Stimulated activated CD8-positive, alpha-beta memory T cell treated with anti-CD3 and anti-CD28 coated beads, Interleukin-4, amount 100 ng/mL, for 1 hour (primary cell): ENCODE measurements at places on chromosomes 7 and 10.

DNA sequence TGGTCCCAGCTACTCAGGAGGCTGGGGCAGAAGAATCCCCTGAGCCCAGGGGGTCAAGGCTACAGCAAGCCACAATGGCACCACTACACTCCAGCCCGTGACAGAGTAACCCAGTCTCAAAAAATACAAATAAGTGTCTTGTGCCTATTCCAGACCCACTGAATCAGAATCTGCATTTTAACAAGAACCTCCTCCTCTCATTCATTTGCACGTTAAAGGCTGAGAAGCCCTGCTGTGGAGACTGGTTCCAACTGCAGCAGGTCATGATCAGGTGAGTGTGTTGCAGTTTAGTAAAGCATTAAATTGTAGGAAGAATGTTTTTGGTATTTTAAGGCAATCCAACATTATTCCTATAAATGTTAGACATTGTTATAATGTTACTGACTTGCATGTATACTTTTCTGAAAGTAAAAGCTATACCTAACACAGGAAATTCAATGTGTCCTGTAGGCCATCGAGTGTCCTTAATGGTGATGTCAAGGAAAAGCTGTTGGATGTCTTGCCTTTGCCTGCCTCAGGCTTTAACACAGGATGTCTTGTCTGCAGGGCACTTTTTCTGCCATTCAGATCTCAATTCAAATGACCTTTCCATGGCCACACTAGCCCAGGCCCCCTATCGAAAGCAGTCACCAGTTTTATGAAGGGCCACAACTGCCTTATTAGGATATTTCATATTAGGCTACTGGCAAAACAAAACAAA is 30.4 kb downstream of the MKRN1 start:
- no peak for DNase-seq

GRCh38 chr10:63120554-63120953 is 12.6 kb upstream of the NRBF2 start:
- DNase-seq, result no peak

- no peak for DNase-seq
Measured at GRCh38 chr7:54856856-54857255, 97.8 kb upstream of the SEC61G start.

DNA sequence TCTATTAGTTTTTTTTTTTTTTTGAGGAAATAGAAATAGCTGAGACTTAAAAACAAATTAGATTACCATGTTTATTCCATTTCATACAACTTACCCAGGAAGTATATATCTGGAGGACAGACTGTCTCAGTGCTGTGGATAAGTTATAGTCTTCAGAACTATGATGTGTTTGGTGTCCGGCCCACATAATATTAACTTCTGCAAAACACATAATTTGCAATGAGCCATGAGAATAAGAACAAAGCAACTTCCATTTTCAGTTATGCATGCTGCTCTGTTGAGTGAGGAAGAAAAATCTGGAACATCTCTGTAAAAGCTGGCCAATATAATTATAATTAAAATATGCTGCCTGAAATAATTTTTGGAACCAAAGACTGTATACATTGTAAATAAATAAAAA is 130.9 kb downstream of the AGMO start:
- no peak for DNase-seq

- no peak for DNase-seq
Measured at GRCh38 chr10:36173364-36173763, 531.3 kb upstream of the FZD8 start.

DNA sequence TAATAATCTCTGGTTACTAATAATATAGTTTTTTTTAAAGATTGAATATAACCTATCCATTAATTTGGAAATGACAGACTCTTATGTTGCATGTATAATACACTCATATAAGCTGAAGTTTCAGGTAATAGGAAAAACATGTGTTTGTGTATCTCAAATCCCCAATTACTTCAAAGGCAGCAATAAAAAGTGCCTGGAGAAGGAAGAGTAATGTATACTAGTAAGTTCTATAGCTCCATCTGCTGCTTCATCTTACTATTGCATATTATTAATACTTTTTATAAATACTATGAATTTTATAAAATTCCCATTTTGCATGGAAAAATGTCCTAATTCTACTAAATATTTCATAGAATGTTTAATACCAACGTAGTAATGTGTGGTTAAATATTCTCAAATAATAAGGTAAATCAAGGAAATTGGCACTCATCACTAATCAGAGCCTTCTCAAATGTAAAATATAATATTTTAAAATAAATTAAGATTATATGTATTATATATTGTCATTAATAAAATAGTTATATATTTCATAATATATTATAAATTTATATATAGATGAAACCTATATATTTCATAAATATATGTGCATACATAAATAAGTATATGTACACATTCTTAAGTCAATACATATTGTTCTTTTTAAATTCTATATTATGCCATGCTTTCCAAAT is 311.9 kb downstream of the HGF start:
- no peak for DNase-seq

- no peak for DNase-seq
Measured at GRCh38 chr10:117352724-117353123, 22.5 kb downstream of the PDZD8 start.

DNA sequence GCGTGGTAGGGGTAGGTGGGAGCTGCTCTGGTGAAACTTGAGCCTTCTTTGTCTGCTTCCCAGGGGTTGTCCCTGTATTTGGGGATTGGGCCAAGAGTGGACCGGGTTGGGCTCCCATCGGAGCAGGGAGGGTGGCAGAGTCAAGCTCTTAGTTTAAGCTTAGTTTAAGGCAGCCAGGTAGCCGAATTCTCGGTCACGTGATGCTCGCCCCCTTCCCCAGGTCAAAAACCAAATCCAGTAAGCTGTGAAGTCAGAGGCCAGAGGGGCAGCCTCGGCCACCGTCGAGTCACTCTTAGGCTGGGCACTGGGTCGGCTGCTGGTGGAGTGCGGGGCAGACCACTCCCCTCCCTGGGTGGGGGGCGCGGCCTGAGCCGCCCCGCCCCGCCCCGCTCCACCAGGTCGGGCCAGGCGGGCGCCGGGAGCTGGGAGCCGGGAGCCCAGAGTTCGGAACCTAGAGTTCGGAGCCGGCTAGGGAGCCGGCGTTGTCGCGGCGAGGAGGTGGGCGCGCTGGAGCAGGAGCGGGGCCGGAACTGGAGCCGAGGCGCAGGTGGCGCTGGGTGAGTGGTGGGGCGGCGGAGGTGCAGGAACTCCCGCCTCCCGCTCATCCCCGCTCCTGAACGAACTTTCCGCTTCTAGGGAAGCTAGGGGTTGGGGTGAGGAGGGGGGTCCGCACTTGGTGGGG is 2.8 kb upstream of the LZTS2 start:
- no peak for DNase-seq

DNA sequence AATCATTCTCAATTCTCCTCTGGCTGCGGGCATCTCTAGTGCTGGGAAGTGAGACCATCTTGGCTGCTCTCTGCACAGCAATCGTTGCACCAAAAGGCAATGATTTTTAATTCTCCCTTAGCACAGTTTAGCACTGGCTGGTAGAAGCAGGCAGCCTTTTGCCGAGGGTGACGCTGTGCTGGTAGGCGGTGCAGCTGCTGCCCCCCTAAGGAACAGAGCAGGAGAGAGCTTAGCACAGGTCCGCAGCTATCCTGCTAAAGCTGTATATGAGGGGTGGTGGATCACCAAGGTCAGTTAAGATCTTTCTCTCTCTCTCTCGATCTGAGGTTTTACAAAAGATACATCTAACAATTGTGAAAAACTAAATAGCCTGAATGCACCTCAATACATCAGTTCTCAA is 390.1 kb downstream of the GATA3 start:
- DNase-seq, result peak; percentile 19

DNA sequence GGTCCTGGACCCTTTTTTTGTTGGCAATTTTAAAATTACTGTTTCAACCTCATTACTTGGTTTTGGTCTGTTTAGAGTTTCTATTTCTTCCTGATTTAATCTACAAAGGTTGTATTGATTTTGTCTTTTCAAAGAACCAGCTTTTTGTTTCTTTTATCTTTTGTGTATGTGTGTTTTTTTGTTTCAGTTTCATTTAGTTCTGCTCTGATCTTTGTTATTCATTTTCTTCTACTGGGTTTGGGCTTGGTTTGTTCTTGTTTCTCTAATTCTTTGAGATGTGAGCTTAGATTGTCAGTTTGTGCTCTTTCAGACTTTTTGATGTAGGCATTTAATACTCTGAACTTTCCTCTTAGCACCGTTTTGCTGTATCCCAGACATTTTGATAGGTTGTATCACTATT is 8.5 kb upstream of the MRPS33 start:
- no peak for DNase-seq

GRCh38 chr7:30780941-30781340 is 9.7 kb downstream of the MINDY4 start:
- DNase-seq, result no peak

DNA sequence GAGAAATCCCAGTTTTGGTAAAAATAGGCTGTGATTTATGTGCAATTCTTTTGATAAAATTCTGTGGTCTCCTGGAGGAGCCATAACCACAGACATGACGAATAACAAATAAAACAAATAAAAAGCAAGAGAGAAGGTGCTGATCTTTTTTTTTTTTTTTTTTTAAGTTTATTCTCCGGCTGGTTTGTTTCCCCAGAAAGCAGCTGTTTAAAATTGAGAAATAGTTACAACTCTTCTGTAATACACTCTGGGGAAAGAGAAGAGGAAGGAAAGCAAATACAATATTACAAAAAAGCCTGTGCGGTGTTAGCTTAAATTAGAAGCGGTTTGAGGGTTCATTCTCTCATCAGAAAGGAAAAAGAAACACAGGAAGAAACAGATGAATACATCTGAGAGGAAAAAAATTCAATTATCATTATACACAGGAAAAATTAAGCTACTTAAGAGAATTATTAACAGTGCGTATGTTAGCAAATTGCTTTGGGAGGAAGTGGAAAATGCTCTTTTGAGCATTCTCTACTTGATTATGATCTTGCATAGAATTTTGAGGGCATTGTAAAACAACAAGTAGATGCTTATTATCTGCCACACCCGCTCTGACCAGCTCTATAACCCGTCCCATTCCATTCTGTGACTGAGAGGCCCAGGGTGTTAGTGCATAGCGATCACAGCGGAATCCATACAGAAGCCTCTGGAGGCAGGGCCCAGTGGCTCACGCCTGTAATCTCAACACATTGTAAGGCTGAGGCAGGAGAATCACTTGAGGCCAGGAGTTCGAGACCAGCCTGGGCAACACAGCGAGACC is 40.6 kb upstream of the WAC start:
- DNase-seq, result no peak

GRCh38 chr10:19917751-19918478 is 101.7 kb downstream of the PLXDC2 start:
- no peak for DNase-seq

DNA sequence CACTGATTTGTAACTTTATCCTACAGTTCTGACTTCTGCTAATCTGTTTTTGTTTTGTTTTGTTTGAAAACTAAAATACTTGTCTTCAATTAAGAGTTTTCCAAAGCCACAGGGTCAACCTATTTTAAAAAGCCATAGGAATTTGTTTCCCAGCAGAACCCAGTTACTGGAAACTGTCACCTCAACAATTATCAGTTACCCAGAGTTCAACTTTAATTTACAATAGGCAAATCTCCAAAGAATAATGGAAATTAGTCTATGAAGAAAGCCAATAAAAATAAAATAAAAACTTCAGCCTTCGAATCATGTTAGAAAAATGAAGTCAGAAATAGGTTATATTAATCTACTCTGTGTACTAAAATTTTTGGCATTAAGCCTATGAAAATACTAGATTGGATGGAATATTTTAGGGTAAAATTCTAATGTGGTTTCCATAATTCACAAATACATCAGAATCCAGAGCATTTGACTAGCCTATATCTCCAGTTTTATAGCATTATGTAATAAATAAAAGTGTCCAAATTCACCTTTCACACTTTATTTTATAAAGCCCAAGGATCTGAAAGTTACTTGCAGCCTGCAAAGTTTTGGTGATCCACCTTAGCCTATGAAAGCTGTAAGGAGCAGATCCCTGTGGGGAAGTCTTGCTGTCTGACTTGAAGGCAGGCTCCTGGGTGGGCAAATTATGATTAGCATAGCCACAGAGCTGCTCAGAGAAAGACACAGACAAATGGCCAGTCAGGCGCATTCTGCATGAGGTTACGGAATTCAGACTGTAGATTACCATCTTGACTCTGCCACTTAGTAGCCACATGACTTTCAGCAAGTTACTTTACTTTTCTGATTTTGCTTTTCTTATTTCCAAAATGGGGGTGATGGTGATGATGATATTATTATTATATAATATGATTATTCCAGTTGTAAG is 250.0 kb upstream of the HGF start:
- no peak for DNase-seq

- DNase-seq, result no peak
Measured at GRCh38 chr7:44757311-44757710, 8.7 kb downstream of the ZMIZ2 start.

GRCh38 chr7:38453826-38454225 is 177.3 kb downstream of the AMPH start:
- DNase-seq, result no peak

DNA sequence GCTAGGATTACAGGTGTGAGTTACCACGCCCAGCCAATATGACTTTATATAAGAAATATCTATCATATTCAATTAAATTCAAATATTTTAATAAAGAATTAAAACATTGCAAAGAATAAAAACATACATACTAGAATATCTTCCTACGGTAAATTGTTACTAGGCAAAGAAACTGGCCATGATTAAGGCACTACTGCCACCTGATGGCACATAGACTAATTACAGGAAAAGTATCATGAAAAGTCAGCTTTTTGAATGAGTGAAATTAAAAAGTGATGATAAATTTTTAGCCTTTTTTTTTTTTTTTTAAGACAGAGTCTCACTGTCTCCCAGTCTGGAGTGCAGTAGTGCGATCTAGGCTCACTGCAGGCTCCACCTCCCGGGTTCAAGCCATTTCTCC is 30.9 kb downstream of the MRPS33 start:
- DNase-seq, result no peak

- no peak for DNase-seq
Measured at GRCh38 chr7:14836006-14836405, 66.5 kb downstream of the DGKB start.

- no peak for DNase-seq
Measured at GRCh38 chr7:15557186-15557585, 4.6 kb downstream of the AGMO start.

GRCh38 chr7:129529643-129530042 is 27.3 kb downstream of the SMKR1 start:
- no peak for DNase-seq

DNA sequence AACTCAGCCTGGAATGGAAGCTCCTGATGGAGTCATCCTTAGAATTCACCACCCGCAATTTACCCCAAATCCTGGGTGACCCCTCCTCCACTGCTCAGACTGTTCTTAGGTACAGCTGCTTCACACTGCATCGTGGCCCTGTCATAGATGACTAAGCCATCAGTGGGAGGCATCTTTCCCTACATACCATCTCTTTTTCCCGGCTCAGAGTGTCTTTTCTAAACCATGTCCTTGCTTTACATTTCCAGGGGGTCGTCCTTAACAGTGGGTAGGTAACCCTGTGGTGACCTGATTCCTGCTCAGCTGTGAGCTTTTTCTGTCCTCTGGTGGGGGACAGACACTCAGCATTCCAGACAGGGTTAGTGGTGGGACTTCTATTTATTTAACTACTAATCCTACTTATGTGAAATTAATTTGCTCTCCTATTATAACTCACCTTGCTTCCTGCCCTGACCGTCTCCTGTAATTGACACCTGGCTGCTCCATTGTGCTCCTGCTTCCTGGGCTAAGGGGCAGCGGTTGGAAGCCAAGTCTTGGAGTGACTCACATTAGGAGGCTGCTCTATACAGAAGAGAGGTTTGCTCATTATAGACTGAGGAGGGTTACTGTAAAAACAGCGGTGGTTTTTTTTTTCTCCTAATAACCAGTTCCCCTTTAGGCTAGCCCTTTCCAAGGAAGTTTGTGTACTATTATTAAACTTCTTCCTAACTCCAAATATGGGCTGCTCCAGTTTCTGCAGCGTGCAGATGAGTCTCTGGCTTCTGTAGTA is 40.6 kb downstream of the PYROXD2 start:
- DNase-seq, result no peak

- no peak for DNase-seq
Measured at GRCh38 chr10:51630640-51631005, 68.8 kb downstream of the CSTF2T start.
